ENCODE measurements at places on chromosomes 2 and 18.
A peak's percentile ranks its signal among the peaks of the same experiment; 100 is the strongest.

DNA sequence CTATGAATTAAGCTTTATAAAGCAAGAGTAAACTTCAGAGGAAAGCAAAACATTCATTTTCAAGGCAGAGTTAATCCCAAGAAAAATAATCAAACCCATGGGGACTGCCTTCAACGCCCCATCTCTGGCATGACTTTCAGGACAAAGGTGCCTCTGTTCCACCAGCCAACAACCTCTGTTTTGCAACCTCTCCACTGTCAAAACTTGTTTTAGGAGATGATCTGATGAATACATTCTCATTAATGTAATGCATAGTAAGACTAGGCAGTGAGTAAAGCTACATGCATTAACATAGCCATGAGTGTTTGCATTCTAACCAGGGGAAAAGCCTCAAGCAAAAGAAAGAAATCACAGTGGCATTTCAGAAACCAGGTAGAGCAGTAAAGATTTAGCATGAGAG lies 357.0 kb downstream of the FBXO15 start:
- no peak for DNase-seq

DNA sequence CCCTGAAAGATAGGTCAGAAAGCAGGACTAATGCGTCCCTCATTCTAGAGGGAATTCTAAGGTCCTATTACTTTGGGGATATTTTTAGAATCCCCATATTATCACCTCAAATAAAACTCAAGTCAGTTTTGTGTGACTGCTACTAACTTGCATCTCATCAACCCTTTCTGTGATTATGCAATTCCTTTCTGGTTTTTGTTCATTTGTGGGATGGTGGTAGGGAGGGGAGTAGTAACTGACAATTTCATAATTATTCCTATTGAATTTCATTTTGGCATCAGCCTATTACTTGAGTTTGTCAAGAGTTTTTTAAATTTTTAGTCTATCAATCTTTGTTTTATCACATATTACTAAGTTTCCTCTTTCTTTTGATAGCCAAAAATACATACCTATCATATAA lies 28.4 kb upstream of the TANK start:
- DNase-seq: no peak

- DNase-seq: no peak
Measured at GRCh38 chr2:138722316-138722715, 57.9 kb downstream of the NXPH2 start.

DNA sequence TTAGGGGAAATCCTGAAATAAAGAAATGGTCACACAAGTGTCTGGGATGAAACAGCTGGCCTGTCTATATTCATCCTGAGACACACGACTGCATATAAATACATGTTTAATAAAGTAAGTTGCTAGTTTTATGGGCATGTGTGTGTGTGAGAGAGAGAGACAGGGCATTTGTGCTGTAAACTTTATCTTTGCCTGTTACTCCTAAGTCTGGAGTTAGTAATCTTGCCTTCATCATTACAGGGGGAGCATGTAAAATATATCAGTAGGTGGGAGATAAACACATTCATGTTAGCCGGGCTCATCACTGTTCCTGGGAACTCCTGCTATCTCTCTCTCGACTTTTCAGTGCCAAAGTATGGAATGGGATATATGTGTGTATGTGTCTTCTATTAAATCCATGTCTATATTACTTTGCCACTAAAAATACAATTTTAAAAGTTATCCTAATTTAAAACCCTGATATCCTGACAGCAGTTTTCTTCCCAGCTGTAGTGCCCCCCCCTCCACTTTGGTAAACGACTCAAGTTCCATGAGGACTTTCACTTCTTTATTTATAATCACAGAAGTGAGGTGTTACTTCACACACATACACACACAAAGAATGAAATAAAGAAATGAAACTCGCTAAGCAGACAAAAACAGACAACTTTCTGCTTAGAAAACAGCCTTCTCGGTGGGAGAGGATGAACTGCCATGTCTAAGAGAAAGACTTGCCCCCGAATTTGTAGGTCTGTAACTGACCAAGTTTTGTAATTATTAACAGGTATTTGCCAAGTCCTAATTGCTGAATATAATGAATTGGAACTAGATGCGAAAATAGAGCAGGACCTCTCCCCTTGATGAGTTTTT lies 947 bp downstream of the ZEB2 start:
- DNase-seq: no peak

GRCh38 chr18:3457261-3457724 lies 7.3 kb downstream of the TGIF1 start:
- no peak for DNase-seq

DNA sequence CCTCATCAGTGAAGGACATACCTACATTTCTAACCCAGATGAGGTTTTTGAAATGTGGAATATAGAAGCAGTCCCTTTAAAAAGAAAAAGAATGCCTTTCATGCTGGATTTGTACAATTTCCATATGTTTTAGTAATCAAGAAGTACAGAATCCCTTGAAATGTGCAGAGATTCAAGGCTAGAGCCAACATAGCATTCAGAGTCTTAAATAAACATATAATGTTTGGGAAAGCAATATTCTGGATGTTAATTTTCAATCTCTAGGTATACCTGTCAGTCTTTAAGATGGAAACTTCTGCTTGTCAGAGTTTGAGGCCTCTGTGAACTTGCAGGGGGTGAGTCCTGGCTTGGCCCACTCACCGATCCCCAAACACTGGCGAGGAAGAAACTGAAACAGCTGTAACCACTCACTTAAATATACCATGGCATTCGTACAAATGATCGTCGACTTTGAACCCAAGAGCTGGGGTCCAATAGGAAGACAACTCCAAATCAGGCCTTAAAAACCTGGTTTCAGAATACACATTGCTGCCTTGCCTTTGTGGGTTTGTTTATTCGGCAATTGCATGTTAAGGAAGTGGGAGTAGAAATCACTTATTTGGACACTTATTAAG lies 132.8 kb upstream of the NCK2 start:
- no peak for DNase-seq

- no peak for DNase-seq
Measured at GRCh38 chr2:3293221-3293620, 84.4 kb downstream of the EIPR1 start.

- DNase-seq: no peak
Measured at GRCh38 chr2:217553202-217553601, 449.6 kb downstream of the TNS1 start.

- DNase-seq: no peak
Measured at GRCh38 chr2:64635976-64636911, 17.5 kb downstream of the SERTAD2 start.

DNA sequence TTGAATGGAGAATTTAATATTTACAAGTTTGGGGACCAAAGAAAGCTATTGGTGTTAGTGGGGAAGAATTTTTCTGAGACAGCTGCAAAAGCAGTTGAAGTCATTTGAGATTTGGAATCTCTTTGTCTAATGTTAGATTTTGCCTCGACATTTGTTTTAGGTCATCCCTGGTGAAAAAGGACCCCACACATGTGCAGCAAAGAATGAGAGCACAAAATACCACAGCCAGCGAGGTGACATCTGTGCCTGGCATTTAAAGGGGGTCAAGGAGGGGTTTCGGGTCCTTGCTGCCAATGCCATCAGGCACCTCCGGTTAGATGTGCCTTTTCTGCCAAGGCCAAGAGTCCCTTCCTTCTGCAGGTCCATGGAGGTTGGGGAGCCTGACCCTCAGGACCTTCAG lies 173.3 kb downstream of the TRIB2 start:
- no peak for DNase-seq

- DNase-seq: no peak
Measured at GRCh38 chr2:235612181-235612950, 118.5 kb downstream of the AGAP1 start.

- DNase-seq: no peak
Measured at GRCh38 chr18:1624612-1625011, 719.9 kb downstream of the ADCYAP1 start.

GRCh38 chr2:41949091-41949882 lies 98.5 kb upstream of the PKDCC start:
- no peak for DNase-seq

- peak; percentile 49 for DNase-seq
Measured at GRCh38 chr2:23436346-23437098, 51.5 kb downstream of the KLHL29 start.

GRCh38 chr2:222142027-222142426 lies 156.8 kb downstream of the PAX3 start:
- DNase-seq: no peak

- DNase-seq: no peak
Measured at GRCh38 chr2:223051693-223052289, at the start of gene KCNE4. TSS of gene KCNE4 (plus strand) at chr2:223052190. CDS start at chr2:223052831, 641 bp downstream.

GRCh38 chr2:221228214-221228769 lies 343.8 kb downstream of the EPHA4 start:
- DNase-seq: no peak

- DNase-seq: no peak
Measured at GRCh38 chr18:79485788-79486355, 90.1 kb downstream of the NFATC1 start.

- no peak for DNase-seq
Measured at GRCh38 chr18:47413327-47413726, 161.9 kb upstream of the SKOR2 start.

DNA sequence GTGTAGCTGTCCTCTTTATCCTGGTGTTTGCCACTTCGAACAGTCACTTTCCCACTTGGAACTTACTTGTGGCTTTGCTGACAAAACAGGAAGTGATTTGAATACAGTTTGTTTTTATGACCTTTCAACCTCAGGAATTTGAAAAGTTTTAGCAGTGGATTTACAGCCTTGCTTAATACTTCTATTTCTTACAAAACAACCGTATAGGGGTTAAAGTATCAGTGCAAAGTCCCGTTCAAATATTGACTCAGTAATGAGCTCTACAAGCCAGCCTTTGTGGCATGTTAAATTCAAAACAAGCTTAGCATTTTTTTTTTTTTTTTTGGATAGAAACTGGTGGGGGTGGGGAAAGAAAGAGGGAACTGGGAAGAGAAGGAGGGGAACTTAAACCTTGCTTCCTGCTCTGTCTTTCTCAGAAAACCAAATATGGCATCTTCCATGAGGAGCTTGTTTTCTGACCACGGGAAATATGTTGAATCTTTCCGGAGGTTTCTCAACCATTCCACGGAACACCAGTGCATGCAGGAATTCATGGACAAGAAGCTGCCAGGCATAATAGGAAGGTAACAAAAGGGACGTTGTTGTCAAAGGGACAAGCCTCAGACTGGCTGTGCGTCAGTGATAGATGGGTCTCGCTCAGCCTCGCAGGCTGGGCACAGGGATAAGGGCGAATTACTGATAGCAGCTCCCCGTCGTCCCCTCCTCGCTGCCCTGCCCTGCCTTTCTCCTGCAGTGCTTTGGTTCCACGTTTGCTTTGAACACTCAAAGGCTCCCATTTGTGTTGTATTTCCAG lies at the start of gene HNMT:
TSS of gene HNMT (plus strand) at position 408 of the 793 bp plus-strand sequence. CDS start at position 427, 19 bp downstream.
- DNase-seq: no peak

- no peak for DNase-seq
Measured at GRCh38 chr2:232438951-232439757, 16.8 kb upstream of the ALPI start.

DNA sequence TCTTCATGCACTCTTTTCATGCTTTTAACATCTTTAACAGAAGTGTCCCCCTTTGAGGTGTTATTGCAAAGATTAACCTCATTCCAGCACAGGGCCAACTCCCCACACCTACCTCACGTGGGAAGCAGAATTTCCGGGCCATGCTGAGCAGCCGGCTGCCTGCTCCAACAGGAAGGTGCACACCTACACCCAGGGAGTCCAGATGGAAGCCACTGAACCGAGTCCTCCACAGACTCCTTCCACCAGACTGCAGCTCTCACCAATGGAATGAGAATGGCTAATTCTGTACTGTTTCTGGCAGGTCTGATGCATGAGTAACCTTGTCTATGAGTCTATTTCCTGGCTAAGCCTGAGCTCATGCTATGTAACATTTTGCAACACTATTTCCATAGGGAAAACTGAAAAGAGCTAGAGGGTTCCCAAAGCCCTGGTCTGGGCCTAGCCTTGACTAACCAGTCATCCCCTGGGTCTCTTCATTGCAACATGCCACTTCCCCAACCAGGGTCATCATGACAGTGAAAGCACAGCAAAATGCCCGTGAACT lies 11.0 kb downstream of the ERFE start:
- DNase-seq: no peak

DNA sequence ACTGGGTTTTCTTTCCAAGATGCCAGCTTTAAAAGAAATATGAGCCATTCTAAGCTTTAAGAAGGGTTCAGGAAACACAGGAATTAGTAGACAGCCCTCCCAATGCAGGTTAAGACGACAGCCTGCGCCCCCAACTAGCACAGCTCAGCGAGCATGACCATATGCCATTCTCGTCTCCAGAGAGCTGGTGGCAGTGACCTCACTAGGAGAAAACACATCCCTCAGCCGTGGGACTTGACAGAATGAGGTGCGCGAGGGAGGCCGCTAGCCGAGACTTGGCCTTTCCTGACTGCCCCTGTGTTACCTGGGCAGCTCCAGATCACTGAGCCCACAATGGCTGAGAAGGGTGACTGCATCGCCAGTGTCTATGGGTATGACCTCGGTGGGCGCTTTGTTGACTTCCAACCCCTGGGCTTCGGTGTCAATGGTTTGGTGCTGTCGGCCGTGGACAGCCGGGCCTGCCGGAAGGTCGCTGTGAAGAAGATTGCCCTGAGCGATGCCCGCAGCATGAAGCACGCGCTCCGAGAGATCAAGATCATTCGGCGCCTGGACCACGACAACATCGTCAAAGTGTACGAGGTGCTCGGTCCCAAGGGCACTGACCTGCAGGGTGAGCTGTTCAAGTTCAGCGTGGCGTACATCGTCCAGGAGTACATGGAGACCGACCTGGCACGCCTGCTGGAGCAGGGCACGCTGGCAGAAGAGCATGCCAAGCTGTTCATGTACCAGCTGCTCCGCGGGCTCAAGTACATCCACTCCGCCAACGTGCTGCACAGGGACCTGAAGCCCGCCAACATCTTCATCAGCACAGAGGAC lies 103.9 kb downstream of the MAPK4 start:
- no peak for DNase-seq

DNA sequence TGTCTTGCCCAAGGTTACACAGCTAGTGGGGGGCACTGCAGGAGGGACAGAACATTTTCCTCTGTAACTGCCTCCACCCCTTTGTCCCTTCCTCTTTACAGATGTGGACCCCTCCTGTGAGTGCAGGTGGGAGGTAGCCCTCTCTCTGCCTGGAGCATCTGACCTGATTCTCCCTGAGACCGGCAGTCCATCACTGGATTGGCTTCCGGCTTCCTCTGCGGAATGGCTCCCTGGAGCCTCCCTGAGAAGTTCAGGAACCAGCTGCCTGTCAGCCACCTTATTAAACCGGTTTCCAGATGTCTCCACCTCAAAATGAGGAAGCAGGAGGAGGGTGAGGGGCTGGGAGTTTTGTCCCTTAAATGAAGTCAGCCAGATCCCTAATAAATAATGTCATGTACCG lies 67.3 kb upstream of the TNP1 start:
- no peak for DNase-seq

GRCh38 chr2:30862054-30862651 lies 54.9 kb upstream of the CAPN13 start:
- peak; percentile 12 for DNase-seq

DNA sequence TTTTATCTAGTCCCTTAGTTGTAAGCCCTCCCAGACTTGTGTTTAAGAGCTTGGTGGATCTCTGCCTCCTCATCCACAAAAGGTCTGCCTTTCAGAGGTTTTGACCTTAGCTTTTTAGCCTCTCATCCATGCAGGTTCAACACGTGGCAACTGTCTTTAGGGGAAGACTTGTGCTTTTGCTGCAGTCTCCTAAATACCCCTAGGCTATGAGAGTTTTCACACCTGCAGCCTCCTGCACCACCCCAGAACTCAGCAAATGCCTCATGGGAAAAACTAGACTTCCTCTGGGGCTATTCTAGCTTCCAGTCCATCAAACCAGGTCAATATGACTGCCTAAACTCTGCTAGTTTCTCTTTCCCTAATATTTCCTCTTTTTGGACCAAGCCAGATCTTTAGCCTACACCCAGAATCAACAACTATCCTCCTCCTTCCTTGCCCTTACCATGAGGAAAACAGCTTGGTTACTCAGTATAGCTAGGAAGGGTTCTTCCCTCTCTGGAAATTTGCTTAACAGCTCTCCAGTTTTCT lies 132.3 kb upstream of the RIOK3 start:
- no peak for DNase-seq

Measured in stimulated activated CD4-positive, alpha-beta T cell treated with anti-CD3 and anti-CD28 coated beads, Interleukin-12 subunit alpha, Interleukin-12 subunit beta, amount 100 ng/mL, for 48 hours (primary cell).